ENCODE measurements at places on chromosomes 11 and 22.

DNA sequence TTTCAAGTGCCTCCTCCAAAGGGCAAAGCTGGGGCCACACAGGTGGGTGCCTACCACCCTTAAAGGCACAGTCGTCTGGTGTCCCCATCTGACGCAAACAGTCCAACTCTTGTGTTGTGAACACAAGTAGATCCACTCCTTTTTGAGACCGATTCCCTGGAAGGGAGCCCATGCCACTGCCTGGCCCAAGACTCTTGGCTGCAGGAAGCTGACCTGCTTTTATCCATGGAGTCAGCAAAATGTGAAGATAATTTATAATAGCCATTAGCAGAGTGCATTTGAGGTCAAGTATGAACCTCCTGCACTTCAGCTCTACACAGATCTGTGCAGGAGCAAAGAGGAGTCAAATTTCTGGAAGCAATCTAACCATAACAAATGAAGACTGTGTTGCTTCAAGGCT is 68.5 kb downstream of the ADM start:
- DNase-seq = no peak

- DNase-seq = no peak
Measured at GRCh38 chr11:111603611-111604130, 1.4 kb downstream of the SIK2 start.

GRCh38 chr11:211741-212140 is 4.2 kb downstream of the RIC8A start:
- no peak for DNase-seq

GRCh38 chr11:12529041-12529440 is 145.2 kb upstream of the TEAD1 start:
- DNase-seq = no peak

DNA sequence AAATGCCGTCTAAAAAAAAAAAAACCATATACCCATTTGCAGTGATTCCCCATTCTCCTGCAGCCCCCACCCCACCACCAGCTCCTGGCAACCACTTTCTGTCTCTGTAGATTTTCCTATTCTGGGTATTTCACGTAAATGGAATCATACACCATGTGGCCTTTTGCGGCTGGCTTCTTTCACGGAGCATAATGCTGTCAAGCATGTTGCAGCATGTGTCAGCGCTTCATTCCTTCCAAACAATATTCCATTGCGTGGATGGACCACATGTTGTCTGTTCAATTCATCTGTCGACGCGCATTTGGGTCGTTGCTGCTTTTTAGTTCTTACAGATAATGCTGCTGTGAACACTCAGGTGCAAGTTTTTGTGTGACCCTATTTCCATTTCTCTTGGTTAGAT is 14.8 kb upstream of the EMID1 start:
- DNase-seq = no peak

GRCh38 chr11:46315783-46316563 is 31.3 kb upstream of the DGKZ start:
- no peak for DNase-seq

DNA sequence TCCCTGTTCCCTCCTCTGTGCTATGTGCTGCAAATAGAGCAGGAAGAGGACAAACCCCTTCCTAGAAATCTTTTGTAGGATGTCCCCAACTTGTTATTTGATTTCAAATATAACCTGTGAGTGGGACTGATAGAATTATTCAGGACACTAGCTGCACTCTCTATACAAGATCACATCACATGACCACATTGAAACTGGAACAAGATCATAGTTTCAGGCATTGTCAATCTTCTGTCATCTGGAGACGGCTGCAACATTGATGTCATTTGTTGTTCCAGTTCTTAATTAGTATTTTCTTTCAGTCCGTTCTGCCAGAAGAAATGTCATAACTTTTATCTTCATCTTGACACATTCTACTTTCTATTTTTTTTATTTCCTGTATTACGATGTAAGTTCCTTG is 89.3 kb downstream of the GRIA4 start:
- DNase-seq = no peak

DNA sequence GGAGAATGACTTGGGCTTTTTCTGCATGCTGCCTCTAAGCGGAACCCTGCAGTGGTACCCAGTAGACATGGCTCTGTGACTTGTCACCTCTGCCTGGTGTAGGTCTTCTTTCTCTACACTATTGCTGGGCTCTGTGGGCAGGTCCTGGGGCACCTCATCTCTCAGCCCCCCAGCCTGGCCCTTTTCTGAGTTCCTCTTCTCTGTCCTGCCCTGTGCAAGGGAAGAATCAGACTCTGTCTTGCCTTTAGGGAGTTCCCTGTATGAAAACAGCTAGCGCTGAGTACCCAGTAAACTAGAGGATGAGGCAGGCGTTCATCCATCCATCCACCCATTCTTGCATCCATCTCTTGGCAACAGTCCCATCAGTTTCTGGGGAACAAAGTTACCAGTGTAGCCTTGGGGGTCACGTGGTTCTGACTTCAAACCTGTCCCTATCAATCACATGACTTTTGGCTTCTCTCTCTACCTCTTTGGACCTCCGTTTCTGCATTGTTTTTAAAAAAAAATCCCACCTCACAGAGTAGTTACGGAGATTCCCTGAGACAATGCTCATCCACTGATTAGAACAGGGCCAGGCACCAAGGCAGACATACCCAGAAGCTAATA is 86.4 kb upstream of the WNT11 start:
- DNase-seq = no peak

- DNase-seq = no peak
Measured at GRCh38 chr11:126371595-126371994, 16.1 kb downstream of the ST3GAL4 start.

DNA sequence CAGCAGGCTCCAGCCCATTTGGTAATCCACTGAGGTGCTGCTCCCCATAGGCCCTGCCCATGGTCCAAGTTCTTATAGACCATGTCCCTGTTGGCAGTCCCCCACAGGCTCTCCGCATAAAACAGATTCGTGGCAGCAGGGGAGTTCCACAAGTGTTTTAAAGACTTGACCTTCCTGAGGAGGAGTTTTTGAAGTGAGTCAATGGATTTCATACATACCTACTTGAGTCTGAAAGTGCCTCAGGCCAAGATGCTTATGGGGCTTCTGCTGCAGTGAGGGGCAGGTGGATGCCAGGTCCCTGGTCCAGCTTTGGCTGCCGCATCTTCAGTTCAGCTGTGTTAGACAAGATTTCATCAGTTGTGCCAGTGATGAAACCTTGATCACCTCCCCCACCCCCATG is 43.3 kb downstream of the CABIN1 start:
- no peak for DNase-seq

- no peak for DNase-seq
Measured at GRCh38 chr11:126393143-126393542, 37.7 kb downstream of the ST3GAL4 start.

All from T-helper 9 cell (primary cell).